ENCODE measurements at places on chromosomes 16 and 17. TPM values are rescaled to one million over a fixed set of nuclear protein-coding genes. Genes with fewer than 3 reads are reported as not detected.

GPR179 gene
- total RNA-seq = 0.40 TPM

NPIPA8 gene
- total RNA-seq = not detected

NPW gene
- total RNA-seq = 1.8 TPM

KRTAP17-1 gene
- not detected for total RNA-seq

SARM1 gene
- total RNA-seq = 21.4 TPM

NAA60 gene
- total RNA-seq = 48.1 TPM

CES5A gene
- total RNA-seq = not detected

ATP2C2 gene
- 56.1 TPM for total RNA-seq

SLC6A2 gene
- 0.32 TPM for total RNA-seq

MYH8 gene
- 0.40 TPM for total RNA-seq

PITPNM3 gene
- 5.3 TPM for total RNA-seq

KPNA2 gene
- 68.4 TPM for total RNA-seq

SETD6 gene
- total RNA-seq = 45.4 TPM

MBTPS1 gene
- total RNA-seq = 79.0 TPM

NOTUM gene
- 8.3 TPM for total RNA-seq

MC1R gene
- 22.5 TPM for total RNA-seq

PLEKHH3 gene
- total RNA-seq = 102 TPM

CACNG5 gene
- total RNA-seq = not detected

MYH10 gene
- 48.6 TPM for total RNA-seq

ANKRD40CL gene
- not detected for total RNA-seq

KIF2B gene
- 4.8 TPM for total RNA-seq

C1QTNF8 gene
- total RNA-seq = not detected

SHPK gene
- 13.6 TPM for total RNA-seq

C17orf107 gene
- total RNA-seq = 15.4 TPM

PNMT gene
- 2.7 TPM for total RNA-seq

IL17C gene
- 0.97 TPM for total RNA-seq

CCL8 gene
- total RNA-seq = not detected

MAPT gene
- 11.7 TPM for total RNA-seq

KCNH6 gene
- 8.1 TPM for total RNA-seq

MMP25 gene
- total RNA-seq = 0.74 TPM

ANKFN1 gene
- total RNA-seq = 7.3 TPM

LGALS9C gene
- not detected for total RNA-seq

EFNB3 gene
- 5.5 TPM for total RNA-seq

G6PC3 gene
- total RNA-seq = 68.9 TPM

CTRB2 gene
- not detected for total RNA-seq

DCTPP1 gene
- 37.6 TPM for total RNA-seq

MT4 gene
- not detected for total RNA-seq

PDIA2 gene
- 2.1 TPM for total RNA-seq

RNF43 gene
- total RNA-seq = 29.3 TPM

TBC1D3G gene
- not detected for total RNA-seq

MPP2 gene
- total RNA-seq = 17.7 TPM

FZD2 gene
- total RNA-seq = 10.1 TPM

PRM3 gene
- total RNA-seq = not detected

KRT40 gene
- total RNA-seq = 0.74 TPM

CTCF gene
- 39.9 TPM for total RNA-seq

HOXB6 gene
- total RNA-seq = 0.40 TPM

YPEL3 gene
- total RNA-seq = 150 TPM

CNTD1 gene
- 7.7 TPM for total RNA-seq

TEN1 gene
- total RNA-seq = 20.9 TPM

CA4 gene
- 0.96 TPM for total RNA-seq

MRM3 gene
- total RNA-seq = 22.3 TPM

TBC1D3H gene
- 0.91 TPM for total RNA-seq

B4GALNT2 gene
- not detected for total RNA-seq

SMIM5 gene
- 0.27 TPM for total RNA-seq
